Right hindlimb (tissue), 1 donor: ENCODE measurements at places on chromosomes 5 and 9.
A peak's percentile ranks its signal among the peaks of the same experiment; 100 is the strongest.

DNA sequence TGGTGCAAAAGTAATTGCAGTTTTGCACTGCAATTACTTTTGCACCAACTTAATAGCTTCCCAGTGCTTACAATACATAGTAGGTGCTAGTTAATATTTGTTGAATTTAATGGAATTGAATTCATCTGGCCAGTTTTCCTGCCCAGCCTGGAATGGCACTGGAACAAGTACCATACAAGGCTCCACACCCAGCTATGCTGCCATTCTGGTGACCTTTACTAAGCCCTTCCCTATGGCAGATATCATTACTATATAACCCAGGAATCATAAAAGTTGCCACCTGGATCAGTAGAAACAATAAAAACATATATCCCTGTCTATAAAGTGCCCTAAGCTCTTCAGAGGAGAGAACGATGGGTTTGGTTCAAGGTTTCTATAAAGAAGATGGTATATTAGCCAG lies 22.4 kb upstream of the TRIM36 start:
- DNase-seq: no peak

- DNase-seq: peak; percentile 85
These were observed at the start of gene ST6GALNAC6 for GRCh38 chr9:127899128-127899943. ST6GALNAC6 (minus strand) TSS chr9:127899603; CDS start chr9:127897981, 1,622 bp downstream.

- peak; percentile 82 for DNase-seq
These were observed 43.1 kb downstream of the BOD1 start for GRCh38 chr5:173573126-173573960.

GRCh38 chr5:58849921-58850667 lies 267.2 kb downstream of the RAB3C start:
- peak; percentile 35 for DNase-seq

GRCh38 chr5:80077051-80077714 lies 42.0 kb downstream of the THBS4 start:
- no peak for DNase-seq

GRCh38 chr5:52562473-52562872 lies 225.2 kb upstream of the ITGA1 start:
- no peak for DNase-seq

DNA sequence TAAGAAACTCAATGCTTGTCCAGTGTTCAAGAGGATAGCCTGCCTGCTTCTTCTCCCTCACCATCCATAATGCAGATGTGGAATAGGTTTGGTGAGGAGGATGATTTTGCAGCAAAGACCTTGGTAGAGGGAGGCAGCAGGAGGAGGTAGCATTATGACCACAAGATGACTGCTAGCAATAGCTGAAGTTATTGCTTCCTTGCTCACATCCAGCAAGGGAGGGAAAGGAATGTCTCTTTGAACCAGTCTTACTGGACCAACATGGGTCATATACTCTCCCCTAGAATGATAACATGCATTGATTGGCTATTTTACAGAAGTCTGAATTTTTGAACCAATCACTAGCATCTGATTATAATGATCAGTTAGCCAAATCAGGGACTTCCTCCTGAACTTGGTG lies 607.6 kb downstream of the EBF1 start:
- no peak for DNase-seq

DNA sequence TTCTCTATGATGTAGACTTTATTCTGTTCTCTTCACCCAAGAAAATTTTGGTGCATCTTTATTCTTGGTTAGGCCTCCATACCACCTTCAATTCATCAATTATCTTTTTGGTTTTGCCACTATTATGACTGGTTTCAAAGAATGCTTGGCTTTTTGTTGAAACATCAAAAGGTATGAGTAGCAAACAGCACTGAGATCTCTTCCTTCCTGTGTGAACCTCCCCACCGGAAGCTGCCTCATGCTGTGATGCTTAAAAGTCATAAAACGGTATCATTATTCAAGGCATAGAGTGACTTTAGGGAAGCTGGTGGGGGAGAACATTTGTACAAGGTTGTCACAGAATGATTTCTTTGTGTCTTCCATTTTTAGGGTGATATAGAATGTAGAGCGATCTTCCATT lies 70.6 kb downstream of the IQGAP2 start:
- no peak for DNase-seq

- no peak for DNase-seq
These were observed 160.0 kb upstream of the TMEM161B start for GRCh38 chr5:88428633-88429032.

DNA sequence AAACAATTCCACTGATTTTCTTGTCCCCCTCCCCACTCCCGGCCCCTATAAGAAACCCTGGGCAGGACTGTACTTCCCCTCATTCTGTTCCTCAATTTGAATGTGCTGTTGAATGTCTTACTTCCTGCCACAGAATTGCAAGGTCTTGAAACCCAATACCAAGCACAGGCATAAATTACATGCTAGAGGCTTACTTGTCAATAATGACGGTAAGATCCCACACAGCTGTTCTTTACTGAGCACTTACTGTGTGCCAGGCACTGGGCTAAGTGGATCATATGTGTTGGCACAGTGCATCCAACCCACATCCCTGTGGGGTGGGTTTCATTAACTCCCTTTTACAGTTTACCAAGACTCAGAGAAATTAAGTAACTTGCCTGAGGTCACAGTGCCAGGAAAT lies 63.4 kb downstream of the MVB12B start:
- DNase-seq: no peak

GRCh38 chr9:16098306-16098705 lies 545.5 kb downstream of the CCDC171 start:
- no peak for DNase-seq

- no peak for DNase-seq
These were observed 16.0 kb upstream of the ATP10B start for GRCh38 chr5:160867976-160868375.

DNA sequence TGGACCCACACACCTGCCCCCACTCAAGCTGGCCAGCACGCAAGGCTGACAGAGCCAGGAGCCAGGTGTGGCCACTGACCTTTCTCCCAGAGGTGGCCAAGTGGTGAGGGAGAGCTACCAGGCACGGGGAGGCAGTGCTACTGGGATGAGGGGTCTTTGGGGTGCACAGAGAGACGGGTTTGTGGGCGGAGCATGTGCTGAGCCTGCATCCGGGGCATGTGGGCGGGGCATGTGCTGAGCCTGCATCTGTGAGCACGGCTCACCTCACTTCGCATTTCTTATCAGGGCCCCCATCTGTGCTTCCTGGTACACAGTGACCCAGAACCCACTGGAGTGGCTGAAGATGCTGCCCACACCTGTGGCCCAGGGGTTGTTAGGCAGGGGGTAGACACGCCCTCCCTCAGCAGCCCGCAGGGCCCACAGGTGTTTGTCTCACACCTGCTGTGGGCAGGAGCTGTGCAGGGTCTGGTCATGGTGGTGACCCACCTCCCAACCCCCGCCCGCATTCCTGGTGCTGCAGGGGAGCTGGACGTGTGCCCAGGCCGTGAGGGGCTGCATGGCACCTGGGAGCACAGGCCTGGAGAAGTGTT lies 21.5 kb downstream of the CCDC187 start:
- no peak for DNase-seq

GRCh38 chr9:136901516-136902258 lies 15.4 kb downstream of the TRAF2 start:
- no peak for DNase-seq

DNA sequence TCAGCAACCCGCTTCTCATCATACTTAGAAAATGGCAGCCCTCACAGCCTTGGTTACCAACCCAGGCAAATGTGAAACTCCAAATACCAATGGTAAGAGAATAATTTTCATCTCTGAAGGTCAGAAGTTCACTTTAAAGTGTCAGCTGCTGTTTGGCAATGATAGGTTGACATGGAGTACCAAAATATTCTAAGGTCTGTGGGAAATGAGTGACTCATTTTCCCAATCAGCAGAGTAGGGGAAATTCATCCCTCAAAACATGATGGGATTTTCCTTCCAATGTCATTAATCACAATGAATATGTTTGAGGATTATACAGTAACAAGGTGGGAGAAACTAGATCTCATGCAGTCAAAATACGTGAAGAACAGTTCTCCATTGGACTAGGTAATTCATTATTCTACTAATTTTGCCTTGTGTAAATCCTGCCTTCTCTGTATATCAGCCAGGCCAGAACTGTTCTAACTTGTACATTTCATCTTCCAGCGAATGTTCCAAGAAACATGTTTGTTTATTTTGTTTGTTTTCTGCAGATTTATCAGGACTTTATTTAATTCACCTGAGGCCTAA lies 53.1 kb upstream of the ERBIN start:
- DNase-seq: no peak

DNA sequence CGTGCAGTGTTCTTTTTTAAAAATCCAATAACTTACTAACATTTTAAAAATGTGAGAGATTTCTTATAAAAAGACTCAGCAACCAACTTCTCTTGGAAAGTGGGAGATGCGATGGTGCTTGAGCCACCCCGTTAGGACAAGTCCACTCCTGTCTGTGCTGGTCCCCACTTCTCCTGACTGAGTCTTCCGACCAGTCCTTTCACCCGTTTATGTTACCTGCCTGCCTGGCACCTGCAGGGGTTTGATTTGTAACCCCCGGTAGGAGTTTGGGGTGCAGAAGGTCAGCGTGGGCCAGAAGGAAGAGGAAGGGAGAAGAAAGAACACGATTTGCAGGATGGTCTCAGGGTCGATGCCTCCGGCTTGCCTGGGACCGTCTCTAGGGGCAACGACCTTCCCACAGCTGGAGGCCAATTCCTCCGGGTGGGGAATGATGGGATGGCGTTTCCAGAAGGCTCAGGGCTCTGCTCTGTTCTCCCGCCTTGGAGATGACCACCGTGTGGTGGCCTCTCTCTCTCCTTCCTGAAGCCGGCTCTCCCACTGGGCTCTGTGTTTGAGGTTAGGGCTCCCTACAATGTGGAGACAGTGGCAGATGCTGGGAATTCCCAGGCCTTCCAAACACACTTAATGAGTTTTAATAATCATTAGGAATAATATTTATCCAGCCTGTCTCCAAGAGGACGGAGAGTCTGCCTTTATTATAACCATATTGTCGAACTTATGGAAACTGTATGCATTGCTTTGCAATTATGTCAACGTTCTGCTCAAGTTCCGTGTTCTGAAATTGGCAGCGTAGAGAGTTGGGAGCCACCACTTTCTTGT lies 14.8 kb downstream of the COL27A1 start:
- peak; percentile 70 for DNase-seq

DNA sequence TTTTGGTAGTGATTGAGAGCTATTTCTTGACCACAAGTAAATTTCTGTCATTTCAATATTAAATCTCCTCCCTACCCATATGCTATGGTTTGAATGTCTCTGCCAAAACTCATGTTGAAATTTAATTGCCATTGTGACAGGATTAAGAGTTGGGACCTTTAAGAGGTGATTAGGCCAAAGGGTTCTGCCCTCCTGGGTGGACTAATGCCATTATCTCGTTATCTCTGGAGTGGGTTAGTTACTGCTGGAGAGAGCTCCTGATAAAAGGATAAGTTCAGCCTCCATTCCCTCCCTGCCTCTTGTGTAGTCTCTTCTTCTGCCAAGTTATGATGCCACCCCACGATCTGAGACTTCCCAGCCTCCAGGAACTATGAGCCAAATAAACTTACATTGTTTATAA lies 3.6 kb upstream of the DRD1 start:
- no peak for DNase-seq

- no peak for DNase-seq
These were observed 98.2 kb downstream of the OXCT1 start for GRCh38 chr5:41772056-41772455.

DNA sequence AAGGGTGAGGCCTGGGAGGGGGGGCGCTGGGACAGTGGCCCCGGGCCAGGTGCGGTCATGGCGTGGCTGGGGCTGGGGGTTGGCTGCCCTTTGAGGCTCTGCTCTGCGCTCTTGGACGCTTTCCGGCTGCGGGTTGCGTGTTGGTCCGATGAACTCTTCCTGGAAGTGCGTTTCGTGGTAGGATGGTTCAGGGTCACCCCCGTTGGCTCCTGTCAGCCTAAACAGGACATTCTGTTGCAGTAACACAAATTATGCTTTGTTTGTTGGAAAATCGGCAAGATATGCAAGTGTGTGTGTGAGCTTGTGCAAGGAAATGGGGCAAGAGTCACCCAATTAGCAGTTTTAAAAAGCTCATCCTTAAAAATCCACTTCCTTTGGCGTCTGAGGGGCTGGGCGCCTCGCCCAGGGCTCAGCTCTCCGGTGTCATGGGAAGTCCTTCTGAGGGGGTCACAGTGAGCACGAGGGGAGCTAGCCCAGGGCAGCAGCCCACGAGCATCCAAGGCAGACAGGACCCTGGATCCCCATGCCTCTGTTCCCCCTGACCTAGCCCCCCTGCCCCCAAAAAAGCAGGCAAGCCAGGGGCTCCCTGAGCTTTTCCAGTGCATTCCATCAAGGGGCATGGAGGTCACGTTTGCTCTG lies 22.2 kb upstream of the RNU6ATAC start:
- DNase-seq: peak; percentile 20

DNA sequence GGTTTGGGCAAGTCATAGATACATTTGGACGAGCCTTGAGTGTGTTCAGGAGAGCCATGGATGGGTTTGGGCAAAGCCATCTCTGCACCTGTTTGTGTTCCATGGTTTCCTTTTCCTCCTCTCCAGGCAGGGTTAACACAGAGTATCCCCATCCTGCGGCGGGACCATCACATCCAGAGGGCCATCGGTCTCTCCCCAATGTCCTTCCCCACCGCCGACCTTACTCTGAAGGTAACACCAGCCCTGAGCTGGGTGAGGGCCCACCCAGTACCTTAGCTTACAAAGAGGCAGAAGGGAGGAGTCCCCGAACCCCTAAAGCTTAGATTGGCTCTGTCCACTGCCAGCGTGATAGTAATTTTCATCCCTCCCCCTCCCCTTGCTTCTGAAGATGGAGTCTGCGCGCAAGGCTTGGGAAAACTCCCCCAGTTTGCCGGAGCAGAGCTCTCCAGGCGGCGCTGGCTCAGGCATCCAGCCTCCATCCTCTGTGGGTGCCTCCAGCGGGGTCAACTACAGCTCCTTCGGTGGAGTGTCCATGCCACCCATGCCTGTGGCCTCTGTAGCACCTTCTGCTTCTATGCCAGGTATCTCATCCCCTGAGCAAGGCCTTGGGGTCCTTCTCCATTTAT lies 18.0 kb upstream of the POMT1 start:
- DNase-seq: no peak

DNA sequence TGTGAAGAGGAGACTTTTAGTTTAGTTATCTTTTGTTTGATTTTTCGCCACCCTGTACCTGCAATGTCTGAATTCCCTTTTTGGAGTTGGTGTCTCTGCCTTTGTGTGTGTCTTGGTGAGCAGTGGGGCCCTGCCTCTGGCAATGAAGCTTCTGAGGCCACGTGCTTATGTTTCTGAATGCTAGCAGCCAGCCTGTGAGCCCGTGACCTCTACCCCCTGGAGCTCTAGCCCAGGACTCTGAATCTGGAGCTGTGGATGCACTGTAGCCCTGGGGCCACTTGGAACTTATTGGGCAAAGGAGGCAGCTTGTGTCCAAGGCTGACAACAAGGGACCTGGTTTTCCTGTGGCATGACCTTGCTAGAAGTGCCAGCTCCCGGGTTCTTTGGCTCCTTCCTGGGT lies 19.4 kb downstream of the ENTREP1 start:
- no peak for DNase-seq

DNA sequence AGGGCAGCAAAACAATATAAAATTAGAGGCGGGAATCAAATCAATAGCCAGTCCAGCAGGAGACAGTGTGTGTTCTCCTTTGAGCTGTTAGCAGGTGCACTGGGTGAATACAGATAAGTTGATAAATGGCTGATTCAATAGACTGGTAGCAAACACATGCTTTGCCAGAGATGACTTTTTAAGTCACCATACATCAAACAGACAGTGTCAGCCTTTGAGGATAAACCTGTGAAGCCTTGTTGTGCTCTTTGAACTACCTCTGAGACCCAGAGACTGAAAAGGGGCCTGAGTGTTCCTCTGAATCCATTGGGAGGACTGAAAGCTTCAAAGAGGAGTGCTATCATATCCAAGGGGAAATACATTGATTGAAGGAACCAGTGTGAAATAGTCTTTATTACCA lies 301.9 kb downstream of the RASEF start:
- no peak for DNase-seq
